ENCODE measurements at places on chromosomes 11 and 22.

GRCh38 chr11:74671520-74672196, 59.6 kb downstream of the CHRDL2 start:
- DNase-seq, result no peak

DNA sequence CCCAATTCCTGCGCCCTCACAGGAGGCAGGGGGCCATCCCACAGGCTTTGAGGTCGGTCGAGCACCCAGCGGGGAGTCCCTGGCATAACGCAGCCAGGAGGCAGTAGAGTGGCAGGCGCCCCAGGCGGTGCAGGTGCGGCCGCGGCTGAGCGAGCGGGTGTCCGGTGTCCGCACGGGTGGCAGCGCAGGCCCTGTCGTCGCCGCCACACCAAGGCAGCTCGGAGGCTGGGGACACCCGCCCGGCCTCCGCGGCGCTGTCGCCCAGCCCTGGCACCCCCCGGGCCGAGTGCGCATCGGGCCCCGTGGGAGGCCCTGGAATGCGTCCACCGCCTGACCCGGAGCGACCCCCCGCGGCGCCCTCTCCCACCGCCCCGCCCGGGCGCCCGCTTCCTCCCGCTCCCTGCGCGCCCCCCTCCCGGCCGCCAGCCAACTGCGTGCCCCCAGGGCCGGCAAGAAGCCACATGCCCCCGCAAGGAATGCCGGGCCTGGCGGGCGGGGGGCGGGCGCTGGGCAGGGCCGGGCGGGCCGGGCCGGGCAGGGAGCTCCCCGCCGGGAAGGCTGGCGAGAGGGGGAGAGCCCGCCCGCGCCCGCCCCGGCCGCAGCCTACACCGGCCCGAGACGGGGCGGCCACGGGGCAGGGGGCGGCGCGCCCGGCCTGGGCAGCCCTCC, 33.9 kb downstream of the PRDM11 start:
- DNase-seq, result no peak

- DNase-seq, result no peak
Observed at GRCh38 chr11:121539000-121539399, 86.2 kb upstream of the SORL1-AS1 start.

DNA sequence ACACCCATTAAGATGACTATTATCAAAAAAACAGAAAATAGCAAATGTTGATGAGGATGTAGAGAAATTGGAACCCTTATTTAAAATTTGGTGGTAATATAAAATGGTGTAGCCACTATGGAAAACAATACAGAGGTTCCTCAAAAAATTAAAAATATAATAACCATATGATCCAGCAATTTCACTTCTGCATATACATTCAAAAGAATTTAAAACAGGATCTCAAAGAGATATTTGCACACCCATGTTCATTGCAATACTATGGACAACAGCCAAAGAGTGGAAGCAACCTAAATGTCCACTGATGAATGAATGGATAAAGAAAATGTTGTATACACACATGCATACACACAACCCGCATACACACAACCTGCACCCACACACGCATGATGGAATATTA, 102.2 kb downstream of the FAM168A start:
- DNase-seq, result no peak

DNA sequence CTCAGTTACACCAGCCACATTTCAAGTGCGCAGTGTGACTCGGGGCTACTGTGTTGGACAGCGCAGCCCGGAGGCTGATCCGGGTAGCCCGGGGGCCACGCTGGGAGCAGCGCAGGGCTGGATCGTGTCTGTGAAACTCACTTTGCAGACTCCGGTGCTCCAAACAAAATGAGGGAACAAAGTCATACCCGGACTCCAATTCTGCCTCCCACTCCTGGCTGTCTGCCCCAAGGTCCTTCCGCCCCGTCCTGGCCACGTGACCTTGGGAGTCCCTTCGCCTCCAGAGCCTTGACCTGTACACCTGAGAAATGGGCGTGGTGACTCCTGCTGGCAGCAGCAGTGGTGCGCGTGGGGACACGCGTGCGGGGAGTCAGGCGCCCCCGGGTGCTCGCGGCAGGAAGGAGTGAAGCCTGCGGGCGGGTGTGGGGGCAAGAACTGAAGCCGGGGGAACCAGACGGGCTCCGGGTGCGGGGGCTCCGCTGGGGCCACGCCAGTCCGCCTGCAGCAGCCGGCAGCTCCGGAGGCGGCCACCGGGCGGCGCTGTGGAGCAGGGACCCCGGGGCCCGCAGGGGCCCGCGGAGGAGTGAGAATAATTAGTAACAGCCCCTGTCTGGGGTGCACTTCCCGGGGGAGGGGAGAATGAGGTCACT, 42.4 kb downstream of the KCNJ4 start:
- peak; percentile 26 for DNase-seq

DNA sequence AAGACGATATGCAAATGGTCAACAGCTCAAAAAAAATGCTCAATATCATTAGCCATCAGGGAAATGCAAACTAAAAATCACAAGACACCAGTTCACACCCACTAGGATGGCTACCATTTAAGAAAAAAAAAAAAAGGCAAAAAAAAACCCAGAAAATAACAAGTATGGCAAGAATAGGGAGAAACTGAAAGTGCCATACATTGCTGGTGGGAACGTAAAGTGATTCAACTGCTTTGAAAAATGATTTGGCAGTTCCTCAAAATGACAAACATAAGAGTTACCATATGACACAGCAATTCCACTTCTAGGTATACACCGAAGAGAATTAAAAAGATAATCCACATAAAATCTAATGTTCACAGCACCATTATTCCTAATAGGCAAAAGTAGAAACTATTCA, 47.5 kb downstream of the PICALM start:
- DNase-seq, result no peak

GRCh38 chr11:9672288-9672916, 8.5 kb downstream of the SWAP70 start:
- DNase-seq, result no peak

DNA sequence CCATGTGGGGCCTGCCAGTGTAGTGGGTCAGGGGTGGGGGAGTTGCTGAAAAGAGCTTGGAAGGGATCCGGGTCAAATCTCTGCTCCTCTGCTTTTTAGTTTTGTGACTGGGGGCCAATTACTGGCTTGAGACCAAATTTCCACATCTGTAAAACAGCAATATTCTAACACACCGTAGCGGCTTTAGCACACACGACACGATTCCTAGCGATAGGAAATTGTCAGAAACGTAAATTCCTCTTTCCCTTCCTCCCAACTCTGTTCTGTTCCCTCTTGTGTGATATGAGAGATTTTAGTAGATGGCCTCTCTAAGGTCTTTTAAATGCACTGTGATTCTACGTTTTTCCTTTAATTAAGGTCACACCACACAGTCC, 71.9 kb downstream of the MICAL2 start:
- no peak for DNase-seq

- no peak for DNase-seq
Observed at GRCh38 chr11:109140857-109141515, 281.0 kb upstream of the C11orf87 start.

- DNase-seq, result no peak
Observed at GRCh38 chr11:121389651-121390050, 62.5 kb upstream of the SORL1 start.

DNA sequence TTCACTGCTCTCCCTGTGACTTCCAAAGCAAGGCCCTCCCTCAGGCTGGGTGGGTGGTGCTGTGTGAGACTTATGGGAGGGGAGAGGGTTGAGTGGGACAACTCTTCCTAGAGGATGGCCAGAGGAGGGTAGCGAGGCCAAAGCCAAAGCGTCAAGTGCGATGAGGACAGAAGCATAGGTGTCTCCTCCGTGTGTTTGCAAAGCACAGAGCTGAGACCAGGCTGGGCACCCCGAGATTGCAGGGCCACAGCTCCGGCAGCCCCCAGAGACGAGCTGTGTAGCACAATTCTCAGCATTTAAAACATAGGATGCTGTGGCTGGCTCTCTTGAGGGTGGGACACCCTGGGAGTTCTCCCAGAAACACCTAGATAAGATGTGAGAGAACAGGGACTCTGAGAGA, 1374.5 kb downstream of the BRD1 start:
- no peak for DNase-seq

Data from stimulated activated CD4-positive, alpha-beta T cell treated with anti-CD3 and anti-CD28 coated beads, Interleukin-15, amount 100 ng/mL, for 1 hour (primary cell).